ENCODE measurements at places on chromosomes 4 and X. TPM values are rescaled to one million over a fixed set of nuclear protein-coding genes. Genes with fewer than 3 reads are reported as not detected.

Gene TMEM164
- polyA plus RNA-seq = 32.3 TPM

Gene SOWAHB
- 0.06 TPM for polyA plus RNA-seq

Gene SPANXA2
- not detected for polyA plus RNA-seq

Gene DKK2
- 22.7 TPM for polyA plus RNA-seq

Gene GIMD1
- polyA plus RNA-seq = not detected

DNA sequence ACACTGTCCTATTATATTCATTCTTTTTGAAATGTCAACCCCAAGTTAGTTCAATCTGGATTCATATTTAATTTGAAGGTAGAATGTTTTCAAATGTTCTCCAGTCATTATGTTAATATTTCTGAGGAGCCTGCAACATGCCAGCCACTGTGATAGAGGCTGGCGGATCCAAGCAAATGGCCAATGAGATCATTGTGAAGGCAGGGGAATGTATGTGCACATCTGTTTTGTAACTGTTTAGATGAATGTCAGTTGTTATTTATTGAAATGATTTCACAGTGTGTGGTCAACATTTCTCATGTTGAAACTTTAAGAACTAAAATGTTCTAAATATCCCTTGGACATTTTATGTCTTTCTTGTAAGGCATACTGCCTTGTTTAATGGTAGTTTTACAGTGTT, 1.6 kb downstream of the CXCL1 start:
- DNase-seq = no peak

DNA sequence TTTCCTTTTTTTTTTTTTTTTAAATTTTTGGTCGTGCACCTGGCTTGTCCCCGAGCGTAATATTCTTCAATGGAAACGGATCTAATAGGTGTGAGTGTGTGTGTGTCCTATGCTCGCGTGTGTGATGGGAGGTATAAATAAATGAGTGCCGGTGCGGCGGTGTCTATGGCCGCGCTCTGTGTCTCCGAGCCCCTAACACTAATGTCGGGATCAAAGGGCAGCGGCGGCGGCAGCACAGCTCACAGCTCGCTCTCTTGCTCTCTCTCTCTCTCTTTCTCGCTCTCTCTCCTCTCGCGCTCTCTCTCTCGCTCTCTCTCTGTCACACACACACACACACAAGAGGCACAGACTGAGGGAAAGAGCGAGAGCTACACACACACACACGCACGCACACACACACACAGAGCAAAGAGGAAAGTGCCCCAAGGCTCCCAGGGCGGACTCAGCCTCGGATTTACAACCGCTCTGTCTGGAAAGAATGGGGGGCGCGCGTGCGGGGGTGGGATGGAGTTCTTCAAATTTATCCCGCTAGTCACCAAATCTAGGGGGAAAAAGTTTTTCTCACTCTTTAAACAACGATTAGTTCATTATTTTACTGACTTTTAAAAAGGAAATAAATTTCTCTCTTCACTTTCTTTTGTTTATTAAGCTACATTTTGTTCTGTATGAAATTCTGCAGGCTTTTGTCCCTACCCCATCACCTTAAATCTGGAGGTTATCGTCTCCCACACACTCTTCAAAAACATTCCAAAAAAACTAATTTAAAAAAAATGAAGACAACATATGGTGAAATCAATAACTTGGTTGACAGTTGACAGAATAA, at the start of gene ZNF827:
TSS of gene ZNF827 (minus strand) at position 206 of the 823 bp plus-strand sequence. CDS start 416 bp downstream, outside the sequence.
- peak; percentile 79 for DNase-seq

- no peak for DNase-seq
These were observed 1139.7 kb downstream of the PCDH18 start for GRCh38 chr4:136392576-136392975.

- no peak for DNase-seq
These were observed 66.8 kb upstream of the UCP1 start for GRCh38 chr4:140635606-140636005.

DNA sequence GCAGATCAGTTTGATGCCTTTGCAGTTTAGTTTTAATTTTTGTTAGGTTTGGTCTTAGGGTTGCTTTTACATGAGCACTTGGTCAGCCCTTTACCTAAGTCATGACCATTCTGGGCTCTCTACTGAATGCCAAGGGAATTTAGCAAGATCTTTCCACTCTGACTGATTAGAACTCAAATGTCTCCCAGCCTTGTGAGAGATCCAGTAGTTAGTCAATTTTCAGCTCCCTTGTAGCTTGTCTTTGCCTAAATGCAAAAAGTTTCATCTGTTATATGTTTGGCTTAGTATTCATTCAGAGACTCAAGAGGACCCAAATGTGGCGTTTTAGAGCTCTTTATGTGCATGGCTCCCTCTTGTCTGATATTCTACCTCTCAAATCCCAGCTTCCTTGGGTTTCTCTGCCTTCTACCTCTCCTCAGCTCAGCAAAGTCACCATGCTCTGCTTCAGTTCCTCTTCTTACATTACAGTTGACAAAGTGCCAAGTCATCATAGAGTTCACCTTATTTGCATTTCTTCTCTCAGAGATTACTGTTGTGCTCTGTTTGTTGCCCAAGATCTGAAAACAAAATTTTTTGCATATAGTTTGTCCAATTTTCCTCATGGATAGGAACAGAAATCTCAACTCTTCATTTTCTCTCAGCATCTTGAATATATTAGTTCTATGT, 17.5 kb upstream of the JAKMIP1 start:
- DNase-seq = no peak

GRCh38 chrX:101986586-101986985, 54.8 kb upstream of the ZMAT1 start:
- no peak for DNase-seq

GRCh38 chrX:104432321-104432720, 133.7 kb upstream of the IL1RAPL2 start:
- no peak for DNase-seq

DNA sequence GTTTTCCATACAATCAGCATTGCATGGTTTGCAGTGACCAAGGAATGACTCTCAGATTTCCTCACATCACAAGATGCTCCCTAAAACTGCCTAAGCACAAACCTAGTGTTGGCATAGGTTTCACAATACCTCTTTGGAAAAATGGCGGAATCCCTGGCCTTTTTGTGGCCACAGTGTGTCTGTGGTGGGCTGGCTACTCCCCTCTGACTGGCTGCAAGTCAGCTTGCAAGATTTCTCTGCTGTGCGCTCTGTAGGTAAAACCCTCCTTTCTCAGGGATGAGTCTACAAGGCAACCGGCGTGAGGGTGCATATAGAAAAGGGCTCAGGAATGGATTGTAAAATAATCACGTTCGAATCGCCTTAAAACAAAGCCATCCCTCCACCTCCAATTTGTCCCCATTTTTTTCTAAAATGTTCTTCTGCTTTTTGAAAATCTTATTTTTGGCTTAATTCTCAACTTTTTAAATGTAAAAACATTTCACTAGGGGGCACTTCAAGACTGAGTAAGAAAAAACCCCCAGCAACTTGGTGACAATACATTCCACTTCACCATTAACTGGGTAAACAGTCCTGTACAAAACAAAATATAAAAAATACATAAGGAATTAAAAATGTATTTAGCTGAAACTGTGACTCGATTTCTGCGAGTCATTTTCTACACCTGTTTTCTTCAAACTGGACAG, 235.6 kb downstream of the STIM2 start:
- no peak for DNase-seq

DNA sequence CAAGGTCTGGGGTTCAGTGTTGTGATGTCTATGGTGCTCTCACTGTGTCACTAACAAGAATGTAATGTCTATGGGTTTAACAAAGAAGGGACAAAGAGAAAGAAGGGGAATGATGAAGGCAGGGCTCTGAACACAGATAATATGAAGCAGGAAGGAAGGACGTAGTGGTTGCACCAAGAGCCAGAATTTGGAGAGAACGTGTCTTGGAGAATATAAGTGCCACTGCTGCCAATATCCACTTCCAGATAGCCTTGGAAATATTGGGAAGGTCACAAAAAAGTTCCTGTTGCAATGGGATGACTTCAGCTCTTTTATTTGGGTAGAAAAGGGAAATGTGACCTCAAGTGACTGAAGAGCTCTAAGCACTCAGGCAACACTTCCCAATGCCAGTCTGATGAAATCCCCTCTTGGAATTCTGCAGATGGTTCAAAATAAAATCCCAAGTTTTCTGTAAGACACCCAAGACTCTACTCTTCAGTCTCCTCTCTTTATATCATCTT, 131.8 kb downstream of the PRKX start:
- no peak for DNase-seq

DNA sequence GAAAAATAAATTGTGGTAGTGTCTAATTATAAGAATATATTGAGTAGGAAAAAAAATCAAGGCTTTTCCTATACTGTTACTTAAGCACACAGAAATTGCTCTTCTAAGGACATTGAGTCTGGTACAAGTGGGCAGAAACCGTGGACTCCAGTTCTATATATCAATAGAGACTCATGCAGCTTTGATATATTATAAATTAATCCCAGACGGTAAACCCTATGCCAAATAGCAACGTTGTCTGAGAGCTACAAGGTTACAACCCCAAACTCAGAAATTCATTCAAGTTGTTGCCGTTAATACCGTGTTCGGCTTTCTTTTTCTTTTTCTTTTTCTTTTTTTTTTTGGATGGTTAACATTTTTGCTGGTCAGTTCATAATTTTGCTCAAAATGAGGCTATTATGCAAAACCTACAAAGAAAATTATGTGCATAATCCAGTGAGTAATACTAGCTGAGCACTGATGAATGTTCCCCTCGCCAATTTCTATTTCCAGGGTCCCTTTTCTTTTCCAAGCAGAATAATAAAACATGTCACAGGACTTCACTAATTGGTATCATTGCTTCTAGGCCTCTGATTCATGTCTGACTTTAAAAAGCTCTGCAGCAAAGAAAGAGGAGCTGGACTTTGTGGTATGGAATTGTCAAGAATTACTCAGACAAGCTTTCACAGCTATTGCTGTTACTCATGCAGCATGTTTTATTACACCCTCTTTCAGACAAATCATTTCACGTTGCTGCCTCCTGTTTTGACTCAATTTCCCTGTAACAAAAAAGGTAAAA, 737.7 kb downstream of the NLGN4X start:
- DNase-seq = no peak

GRCh38 chr4:151231915-151232595, 44.9 kb upstream of the PRSS48 start:
- no peak for DNase-seq

GRCh38 chr4:2572866-2573265, 36.4 kb downstream of the FAM193A start:
- DNase-seq = no peak

- no peak for DNase-seq
These were observed 4.8 kb upstream of the JCHAIN start for GRCh38 chr4:70671091-70671490.

Measured in hindlimb muscle (tissue), 1 donor.